ENCODE measurements at places on chromosomes 11 and 22. TPM values are rescaled to one million over a fixed set of nuclear protein-coding genes. Genes with fewer than 3 reads are reported as not detected.

Gene APOBEC3F
- total RNA-seq = 4.2 TPM

Gene SEPTIN5
- 16.8 TPM for total RNA-seq

Gene ADM2
- total RNA-seq = 0.18 TPM

Gene P2RY2
- not detected for total RNA-seq

Gene OR51G1
- not detected for total RNA-seq

Gene OR5P2
- total RNA-seq = 0.28 TPM

Gene SOX6
- 12.5 TPM for total RNA-seq

Gene LSP1
- total RNA-seq = not detected

Gene BRSK2
- total RNA-seq = under 0.01 TPM

Gene HTR3B
- not detected for total RNA-seq

- no peak for DNase-seq
These were observed 22.4 kb downstream of the GRIA4 start for GRCh38 chr11:105632316-105632715.

- DNase-seq = no peak
These were observed 85.9 kb downstream of the WNT7B start for GRCh38 chr22:45891021-45891421.

DNA sequence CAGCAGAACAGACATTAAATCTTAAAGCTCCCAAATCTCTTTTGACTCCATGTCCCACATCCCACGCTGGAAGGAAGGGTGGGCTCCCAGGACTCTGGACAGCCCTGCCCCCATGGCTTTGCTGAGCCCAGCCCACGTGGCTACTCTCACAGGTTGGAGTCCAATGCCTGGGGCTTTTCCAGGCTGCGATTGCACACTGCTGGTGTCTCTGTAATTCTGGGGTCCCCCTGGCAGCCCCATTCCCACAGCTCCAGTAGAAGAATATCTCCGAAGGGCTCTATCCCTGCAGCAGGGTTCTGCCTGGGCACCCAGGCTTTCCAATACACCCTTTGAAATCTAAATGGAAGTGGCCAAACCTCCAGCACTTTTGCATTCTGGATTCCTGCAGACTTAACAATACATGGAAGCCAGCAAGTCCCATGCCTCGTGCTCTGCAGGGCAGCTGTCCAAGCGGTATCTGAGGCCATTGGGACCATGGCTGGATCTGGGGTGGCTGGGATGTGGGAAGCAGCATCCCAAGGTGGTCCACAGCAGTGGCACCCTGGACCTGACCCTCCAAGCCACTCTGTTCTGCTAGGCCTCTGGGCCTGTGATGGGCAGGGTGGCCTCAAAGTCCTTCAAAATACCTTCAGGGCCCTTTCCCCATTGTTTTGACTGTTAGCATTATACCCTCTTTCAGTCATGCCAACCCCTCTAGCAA is 47.9 kb upstream of the TH start:
- no peak for DNase-seq

DNA sequence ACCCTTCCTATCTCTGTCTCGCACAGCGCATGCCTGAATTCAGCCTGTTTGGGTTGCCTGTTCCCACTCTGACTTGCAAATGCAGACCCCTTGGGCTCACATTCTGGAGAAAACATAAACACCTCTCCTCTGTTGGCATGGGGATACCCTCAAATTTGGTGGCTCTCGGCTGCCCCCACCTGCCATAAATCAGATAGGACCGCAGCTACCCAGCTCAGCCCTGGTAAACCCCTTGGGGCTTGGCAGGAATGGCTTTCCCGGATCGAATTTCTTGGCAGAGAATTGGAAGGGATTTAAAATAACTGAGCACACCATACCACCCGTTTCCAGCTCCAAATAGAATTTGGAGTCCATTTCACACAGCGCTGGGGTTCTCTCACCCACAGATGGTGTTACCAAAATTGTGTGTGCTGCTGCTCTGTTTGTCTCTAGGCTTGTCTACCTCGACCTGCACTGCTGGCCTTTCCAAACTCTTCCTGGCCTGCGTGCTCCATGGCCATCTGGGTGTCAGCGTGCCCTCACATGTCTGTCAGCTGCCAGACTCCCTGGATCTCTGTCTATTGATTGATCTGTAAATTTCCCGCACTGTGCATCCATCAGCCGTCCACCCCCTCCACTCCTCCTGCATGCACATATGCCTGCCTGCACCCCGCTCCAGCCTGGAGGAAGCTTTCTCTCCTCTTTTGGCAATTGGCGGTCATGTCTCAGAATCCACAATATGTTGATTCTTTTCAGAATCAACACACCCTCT is 134.0 kb downstream of the NTM start:
- DNase-seq = no peak

DNA sequence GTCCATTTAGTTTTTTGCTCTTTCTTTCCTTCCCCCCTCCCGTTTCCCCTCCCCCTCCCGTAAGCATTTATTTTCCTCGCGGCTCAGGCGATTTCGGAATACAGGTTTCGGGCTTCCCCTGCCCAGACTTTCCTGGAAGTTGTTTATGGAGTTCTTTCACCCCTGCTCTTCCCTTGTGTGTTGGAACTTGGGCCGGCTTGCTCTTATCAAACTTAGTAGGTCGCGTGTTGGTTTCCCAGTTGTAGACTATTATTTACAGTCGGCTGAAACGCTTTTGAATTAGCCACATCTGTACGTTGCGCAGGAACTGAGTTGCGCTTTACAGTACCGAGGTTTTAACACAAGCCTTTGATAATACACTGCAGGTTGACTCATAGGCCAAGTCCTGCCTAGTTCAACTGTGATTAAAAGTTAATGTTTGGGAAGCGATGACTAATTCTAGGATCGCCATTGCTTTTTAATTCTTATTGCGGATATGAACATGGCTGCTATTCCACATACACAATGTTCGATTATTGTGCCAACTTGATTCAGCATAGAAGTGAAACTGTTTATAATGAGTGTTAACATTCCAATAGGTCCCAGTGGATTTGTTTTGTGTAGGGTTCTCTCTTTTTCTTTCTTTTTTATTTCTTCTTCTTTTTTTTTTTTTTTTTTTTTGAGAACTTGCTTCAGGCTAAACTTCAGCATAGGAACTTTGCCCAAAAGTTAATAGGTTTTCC is 1.7 kb downstream of the YAP1 start:
- peak; percentile 94 for DNase-seq

- peak; percentile 33 for DNase-seq
These were observed 351.1 kb downstream of the CADM1 start for GRCh38 chr11:115153135-115153534.

GRCh38 chr22:26756675-26757293 is 99.4 kb downstream of the MIAT start:
- DNase-seq = peak; percentile 36

GRCh38 chr11:11347592-11347991 is 5.5 kb downstream of the CSNK2A3 start:
- DNase-seq = no peak

GRCh38 chr22:46460857-46461256 is 76.6 kb downstream of the CELSR1 start:
- DNase-seq = no peak

- DNase-seq = peak; percentile 33
These were observed 11.4 kb upstream of the BRD1 start for GRCh38 chr22:49838771-49839717.

DNA sequence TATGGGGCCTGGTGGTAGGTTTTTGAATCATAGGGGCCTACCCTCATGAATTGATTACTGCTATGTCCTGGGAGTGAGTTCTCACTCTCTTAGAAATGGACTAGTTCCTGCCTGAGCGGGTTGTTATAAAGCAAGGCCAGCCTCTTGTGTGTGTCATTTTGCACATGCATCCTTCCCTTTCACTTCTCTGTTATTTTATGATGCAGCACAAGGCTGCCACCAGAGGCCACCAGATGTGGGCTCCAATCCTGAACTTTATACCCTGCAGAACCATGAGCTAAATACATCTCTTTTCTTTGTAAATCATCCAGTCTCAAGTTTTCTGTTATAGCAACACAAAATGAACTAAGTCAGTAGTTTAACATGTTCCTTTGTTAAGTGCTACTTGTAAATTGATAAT is 251.4 kb downstream of the BLID start:
- no peak for DNase-seq

- DNase-seq = peak; percentile 70
These were observed 66.5 kb downstream of the CCDC34 start for GRCh38 chr11:27296497-27296896.

DNA sequence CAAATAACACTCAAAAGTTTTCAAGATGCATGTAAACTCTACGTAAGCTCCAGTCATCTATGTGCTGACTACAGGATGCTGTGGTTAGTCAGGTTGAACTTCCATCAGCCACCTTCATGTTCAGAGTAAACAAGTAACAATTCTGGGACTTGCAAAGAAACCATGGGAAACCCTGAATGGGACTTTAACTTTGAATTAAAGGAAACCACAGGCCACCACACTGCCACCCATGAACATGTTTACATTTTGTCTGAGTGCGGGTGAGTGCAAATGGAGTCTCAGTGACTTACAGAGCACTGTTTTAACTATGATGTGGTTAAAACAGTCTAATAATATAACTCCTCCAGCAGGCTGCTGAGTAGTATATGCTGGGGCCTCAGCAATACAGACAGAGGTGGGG is 12.9 kb upstream of the SYTL2 start:
- DNase-seq = peak; percentile 46

DNA sequence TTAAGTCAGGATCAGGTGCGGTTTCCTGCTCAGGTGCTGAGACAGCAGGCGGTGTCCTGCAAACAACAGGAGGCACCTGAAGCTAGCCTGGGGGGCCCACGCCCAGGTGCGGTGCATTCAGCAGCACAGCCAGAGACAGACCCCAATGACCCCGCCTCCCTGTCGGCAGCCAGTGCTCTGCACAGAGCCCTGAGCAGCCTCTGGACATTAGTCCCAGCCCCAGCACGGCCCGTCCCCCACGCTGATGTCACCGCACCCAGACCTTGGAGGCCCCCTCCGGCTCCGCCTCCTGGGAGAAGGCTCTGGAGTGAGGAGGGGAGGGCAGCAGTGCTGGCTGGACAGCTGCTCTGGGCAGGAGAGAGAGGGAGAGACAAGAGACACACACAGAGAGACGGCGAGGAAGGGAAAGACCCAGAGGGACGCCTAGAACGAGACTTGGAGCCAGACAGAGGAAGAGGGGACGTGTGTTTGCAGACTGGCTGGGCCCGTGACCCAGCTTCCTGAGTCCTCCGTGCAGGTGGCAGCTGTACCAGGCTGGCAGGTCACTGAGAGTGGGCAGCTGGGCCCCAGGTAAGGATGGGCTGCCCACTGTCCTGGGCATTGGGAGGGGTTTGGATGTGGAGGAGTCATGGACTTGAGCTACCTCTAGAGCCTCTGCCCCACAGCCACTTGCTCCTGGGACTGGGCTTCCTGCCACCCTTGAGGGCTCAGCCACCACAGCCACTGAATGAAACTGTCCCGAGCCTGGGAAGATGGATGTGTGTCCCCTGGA is at the start of gene MYO7A:
TSS of gene MYO7A (plus strand) at position 327 of the 772 bp plus-strand sequence. CDS start 2,389 bp downstream, outside the sequence.
- DNase-seq = peak; percentile 55

DNA sequence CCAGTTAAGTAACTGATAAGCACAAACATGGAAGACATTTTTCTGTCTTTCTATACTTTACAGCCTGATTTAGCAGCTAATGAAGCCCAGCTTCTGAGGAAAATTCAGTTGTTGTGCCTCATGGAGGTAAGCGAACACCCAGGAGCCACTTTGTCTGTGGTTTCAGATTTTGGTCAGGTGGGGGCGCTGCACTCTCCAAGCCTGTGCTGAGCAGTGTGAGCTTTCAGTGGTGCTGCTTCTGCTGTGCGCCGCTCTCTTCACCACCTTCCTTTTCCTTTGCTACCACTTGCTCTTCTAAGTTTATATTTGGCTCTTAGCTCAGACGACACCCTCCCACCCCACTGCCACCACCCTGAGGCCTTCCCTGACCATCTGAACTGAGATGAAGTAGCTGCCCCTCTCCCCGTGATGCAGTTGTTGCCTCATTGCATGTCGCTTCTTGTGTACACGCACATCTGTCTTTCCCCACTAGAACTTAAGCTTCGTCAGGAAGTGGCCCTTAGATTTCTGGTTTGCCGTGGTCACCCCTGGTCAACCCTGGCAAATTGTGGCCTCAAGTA is 14.0 kb downstream of the PSMD13 start:
- peak; percentile 42 for DNase-seq

GRCh38 chr11:2997406-2997805 is 5.3 kb upstream of the NAP1L4 start:
- DNase-seq = no peak

DNA sequence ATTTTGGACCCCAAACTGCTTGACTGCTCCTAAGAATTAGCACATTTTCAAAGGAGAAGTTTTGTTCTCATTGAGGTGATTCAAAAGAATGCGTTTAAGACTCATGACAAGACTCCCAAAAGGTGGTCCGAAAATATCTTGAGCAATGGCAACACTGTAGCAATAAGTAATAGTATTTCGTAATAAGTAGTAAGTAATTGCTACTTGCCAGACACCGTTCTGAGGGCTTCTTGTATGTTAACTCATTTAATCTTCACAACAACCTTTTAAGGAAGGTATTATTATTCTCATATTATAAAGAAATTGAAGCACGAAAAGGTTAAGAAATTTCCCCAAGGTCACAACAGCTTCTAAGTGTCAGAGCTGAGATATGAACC is 184.0 kb upstream of the SORL1-AS1 start:
- no peak for DNase-seq

- peak; percentile 90 for DNase-seq
These were observed 22.8 kb downstream of the OSBP2 start for GRCh38 chr22:30717331-30717921.

- DNase-seq = no peak
These were observed 797 bp downstream of the STARD10 start for GRCh38 chr11:72793076-72793424.

GRCh38 chr11:3735827-3736226 is 61.5 kb downstream of the NUP98 start:
- DNase-seq = peak; percentile 28

GRCh38 chr11:79510960-79511359 is 70.1 kb upstream of the TENM4 start:
- DNase-seq = no peak

- DNase-seq = no peak
These were observed 12.1 kb upstream of the APOA1 start for GRCh38 chr11:116849486-116849885.

GRCh38 chr11:128961645-128962044 is 19.0 kb upstream of the TP53AIP1 start:
- no peak for DNase-seq

- peak; percentile 87 for DNase-seq
These were observed 58.9 kb upstream of the CLMP start for GRCh38 chr11:123253911-123254310.

GRCh38 chr11:99814738-99815137 is 794.0 kb downstream of the CNTN5 start:
- no peak for DNase-seq
